ENCODE measurements at places on chromosomes 7 and 10.

DNA sequence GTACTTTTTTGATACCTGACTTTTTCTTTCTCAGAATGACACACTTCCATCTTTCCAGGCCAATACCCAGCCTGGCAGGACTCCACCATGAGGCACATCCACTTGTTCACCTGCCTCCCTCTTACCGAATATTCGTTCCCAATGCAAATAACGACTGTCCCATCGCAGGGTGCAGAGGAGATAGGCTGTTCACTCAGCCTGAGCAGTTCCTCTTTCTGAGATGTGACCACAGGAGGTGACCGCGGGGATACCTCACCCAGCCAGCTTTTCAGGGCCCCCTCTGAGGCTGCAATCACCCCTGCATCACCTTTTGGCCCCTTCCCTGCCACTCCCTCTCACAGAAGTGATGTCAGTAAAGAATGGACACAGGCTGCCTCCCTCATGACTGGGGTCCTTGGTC is 28.3 kb downstream of the PTPRN2 start:
- no peak for DNase-seq

DNA sequence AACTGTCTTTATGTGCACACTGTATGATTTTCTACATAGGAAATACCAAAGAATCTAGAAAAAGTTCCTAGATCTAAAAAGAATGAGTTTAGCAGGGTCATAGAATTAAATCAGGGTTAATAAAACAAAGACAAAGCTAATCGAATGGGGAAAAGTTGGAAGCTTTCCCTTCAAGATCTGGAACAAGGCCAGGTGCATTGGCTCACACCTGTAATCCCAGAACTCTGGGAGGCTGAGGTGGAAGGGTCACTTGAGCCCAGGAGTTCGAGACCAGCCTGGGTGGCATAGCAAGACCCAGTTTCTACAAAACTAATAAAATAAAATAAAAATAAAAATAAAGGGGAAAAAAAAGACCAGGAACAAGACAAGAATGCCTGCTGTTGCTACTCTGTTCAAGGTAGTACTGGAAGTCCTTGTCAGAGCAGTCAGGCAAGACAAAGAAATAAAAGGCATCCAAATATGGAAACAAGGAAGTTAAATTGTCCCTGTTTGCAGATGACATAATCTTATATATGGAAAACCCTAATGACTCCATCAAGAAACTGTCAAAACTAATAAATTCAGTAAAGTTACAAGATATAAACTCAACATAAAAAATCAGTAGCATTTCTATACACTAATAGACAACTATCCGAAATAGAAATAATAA is 76.1 kb upstream of the RHEB start:
- DNase-seq: no peak

DNA sequence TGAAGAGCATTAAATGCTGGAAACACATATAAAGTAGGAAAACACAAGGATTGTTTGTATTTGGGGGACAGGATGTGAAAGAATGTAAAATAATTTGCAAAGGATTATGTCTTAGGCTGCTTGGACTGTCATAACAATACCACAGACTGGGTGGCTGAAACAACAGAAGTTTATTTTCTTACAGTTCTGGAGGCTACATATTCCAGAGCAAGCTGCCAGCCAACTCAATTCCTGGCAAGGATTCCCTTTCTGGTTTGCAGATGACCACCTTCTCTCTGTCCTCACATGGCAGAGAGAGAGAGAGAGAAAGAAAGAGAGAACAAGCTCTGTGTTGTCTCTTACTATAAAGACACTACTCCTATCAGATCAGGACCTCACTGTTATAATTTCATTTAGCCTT is 8.8 kb upstream of the LAMB4 start:
- DNase-seq: no peak

DNA sequence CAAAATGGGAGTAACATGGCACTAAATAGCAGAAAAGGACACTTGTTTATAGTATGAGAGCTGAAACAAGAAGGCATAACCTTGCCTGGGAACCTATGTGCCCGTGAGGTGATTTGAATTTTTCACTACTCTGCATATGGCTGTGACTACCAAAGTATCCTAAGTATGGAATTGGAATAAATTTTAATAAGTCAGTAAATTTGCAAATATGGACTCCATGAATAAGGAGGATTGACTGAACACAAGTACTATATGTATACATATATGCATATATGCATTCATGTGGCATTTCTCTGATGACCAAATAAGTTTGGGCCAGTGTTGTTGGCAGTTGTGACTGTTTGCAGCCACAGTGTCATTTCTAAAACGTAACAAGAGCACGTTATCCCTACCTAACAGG is 34.5 kb downstream of the PRR15 start:
- no peak for DNase-seq

GRCh38 chr10:71419750-71420149 is 23.0 kb downstream of the CDH23 start:
- DNase-seq: no peak

- DNase-seq: no peak
These were observed 24.5 kb downstream of the AVL9 start for GRCh38 chr7:32519763-32520162.

DNA sequence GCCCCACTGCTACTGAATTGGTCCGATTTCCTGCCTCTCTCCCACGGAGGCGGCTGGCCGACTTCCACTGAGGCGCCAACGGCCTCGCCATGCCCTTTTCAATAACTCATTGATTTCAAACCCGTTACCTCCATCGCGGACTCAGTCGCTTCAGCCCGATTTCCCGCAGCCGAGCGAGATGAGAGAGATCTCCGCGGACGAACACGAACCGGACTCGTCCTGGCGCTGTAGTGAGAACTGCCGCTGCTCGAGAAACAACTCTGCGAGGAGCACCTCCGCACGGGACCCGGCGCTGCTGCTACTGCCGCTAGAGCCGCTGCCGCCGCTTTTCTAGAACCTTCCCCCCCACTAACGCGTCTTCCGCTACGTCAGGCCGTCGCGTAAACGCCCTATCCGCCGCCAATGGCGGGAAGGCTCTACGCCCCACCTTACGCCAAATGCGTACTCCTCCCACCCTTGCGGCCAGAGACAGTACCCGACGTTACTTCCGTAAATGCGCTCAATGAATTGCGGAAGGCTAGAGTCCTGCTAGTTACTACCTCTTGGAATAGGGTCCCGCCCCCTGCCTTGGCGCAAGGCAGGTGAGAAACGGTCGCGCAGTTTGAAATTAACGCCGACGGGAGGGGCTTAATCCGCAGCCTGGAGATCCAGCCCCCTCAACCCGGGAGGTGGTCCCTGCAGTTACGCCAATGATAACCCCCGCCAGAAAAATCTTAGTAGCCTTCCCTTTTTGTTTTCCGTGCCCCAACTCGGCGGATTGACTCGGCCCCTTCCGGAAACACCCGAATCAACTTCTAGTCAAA is at the start of gene HNRNPA2B1:
TSS of gene HNRNPA2B1 (minus strand) at position 303 of the 803 bp plus-strand sequence. CDS start at position 134, 169 bp downstream.
- peak; percentile 85 for DNase-seq

Data from HTR-8/SVneo (cell line).